ENCODE measurements at places on chromosomes 16 and 17.

DNA sequence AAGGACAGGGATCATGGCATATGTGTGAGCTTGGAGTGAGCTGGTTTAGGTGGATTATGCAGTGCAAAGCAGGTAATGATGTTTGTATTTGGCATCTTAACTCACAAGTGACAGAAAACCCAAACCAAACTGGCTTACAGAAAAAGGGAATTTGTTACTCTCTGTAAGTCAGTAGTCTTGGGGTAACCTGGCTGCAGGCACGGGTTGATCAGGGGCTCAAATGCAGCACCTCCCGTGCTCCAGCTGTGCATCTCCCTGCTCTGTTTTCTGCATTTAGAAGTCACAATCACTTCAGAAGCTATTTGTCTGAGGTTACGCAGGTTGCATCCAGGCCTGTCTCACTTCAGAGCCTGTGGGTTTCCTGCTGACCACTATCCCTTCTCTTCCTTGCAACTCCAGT is 354.3 kb downstream of the CPPED1 start:
- DNase-seq, result no peak

DNA sequence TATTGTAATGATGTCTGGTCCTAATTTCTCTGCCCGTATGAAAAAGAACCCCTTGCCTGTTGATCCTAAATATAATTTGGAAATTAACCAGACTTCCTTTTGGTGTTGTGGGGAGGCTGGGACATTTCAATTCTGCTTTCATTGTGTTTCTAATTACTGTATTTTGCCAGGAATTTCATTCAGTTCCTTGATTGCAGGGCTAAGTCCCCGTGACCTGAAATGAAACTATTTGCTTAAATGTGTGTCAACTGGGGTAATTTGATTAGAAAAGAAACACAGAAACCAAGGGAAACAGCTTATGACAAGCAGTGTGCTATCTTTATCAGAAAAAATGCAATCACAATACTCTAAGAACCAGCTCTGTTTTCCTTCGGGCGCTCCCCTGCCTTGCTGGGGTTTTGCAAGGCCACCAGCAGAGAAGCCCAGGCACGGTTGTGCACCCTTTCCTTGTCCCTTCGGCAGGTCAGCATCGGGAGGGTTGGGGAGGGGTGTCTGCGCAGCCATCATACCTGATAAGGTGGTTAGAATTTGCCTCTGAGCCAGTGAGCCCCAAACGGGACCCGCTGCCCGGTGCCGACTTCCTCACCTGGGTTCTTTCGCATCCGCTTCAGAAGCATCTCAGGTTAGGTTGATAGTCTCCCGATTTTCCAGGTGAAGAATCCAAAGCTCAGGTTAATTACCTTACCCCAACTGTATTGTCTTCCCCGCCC is 19.4 kb downstream of the KLHL36 start:
- no peak for DNase-seq

DNA sequence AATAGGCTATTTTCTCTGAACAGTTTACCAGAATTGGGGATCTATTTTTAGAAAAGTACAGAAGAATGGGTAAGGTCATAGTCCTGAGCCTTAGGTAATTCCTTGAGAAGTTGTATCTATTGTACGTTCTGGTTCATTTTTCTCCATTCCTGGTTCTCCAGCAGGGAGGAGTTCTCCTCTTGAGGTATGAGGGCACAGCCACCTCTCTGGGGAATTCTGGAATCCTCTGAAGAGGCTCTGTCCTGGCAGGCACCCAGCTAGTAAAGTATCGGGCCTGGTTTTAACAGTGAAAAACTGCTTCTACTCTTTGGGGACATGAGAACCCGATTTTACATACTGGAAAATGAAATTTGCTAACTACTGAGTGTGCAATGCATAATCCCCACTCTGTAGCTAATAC is 19.6 kb upstream of the PMFBP1 start:
- DNase-seq, result no peak

GRCh38 chr17:60445144-60445543 is 22.9 kb downstream of the CHCT1 start:
- no peak for DNase-seq

DNA sequence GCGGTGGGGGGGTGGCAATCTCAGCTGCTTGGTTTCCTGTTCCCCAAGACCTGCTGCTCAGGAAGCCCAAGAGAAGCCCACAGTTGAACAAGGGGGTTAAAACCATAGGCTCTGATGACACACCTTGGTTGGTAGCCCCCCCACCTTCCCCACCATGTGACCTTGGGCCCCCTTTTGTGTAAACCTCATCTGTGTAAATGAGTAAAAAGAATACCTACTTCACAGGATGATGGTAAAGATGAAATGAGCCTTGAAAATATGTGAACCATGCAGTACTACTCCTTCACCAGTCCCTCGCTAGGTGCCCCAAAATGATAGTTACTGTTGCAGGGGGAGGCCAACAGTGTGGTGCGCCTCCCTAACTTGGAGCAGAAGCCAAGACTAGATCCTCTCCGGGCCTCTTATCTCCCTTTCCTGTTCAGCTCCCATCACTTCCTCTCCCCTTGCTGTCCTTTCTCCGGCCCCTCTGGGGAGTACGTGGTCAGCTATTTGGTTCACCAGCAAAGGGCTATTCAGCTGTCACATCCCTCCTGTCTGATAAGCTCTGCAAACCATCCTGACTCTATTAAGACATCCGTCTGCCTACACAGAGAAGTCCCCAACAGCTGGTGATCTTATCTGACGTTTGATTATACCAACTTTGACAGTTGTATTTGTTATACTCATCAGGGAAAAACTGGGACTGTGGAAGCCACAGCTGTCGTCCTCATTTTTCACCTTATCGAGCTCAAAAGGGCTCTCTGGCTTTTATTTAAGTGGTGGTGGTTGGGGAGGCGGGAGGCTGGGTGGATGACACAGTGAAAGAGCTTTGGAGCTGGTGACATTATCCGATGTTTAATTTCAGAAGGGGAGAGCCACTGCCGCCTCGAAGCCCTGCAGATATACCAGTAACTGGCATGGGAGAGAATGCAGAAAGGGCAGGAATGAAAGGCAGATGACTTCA is 19.9 kb downstream of the DCAKD start:
- no peak for DNase-seq

GRCh38 chr17:5419959-5420653 is at the start of gene RPAIN:
Gene RPAIN, plus strand, starts transcription at chr17:5420182. Its CDS starts 29 bp downstream, at chr17:5420211.
- DNase-seq, result peak; percentile 78
